CD4-positive, alpha-beta T cell treated with Interleukin-4 for 4 hours (primary cell): ENCODE measurements at places on chromosomes 3 and 15.

- DNase-seq = no peak
Observed at GRCh38 chr3:129034642-129035041, 25.9 kb upstream of the GP9 start.

DNA sequence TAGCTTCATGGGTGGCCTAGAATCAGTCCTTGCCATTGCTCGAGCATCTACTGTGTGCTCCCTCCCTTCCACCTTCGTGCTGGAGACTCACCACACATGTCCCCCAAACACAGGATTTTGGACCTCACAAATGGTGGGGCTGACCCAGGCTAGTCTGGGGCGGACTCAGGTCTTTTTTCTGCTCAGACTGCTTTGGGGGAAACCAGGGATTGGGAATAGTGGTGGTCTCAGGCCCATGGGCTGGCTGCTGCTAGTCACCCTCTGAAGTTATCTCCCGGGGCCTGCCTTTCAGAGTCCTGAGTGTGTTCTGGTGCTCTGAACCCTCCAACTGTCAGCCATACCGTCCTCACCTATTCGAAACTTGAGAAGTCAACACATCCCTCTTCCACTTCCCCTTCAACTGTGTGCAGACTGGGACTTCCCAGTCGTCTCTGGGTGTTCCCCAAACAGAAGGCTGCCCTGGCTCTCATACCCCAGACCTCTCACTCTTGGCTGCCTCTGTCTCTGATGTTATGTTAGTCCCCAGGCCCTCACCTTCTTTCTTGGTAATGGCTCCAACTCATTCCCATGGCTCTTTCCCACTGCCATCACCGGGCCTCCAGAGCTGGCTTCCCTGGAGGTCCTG is 46.0 kb downstream of the PPCDC start:
- DNase-seq = peak; percentile 22

DNA sequence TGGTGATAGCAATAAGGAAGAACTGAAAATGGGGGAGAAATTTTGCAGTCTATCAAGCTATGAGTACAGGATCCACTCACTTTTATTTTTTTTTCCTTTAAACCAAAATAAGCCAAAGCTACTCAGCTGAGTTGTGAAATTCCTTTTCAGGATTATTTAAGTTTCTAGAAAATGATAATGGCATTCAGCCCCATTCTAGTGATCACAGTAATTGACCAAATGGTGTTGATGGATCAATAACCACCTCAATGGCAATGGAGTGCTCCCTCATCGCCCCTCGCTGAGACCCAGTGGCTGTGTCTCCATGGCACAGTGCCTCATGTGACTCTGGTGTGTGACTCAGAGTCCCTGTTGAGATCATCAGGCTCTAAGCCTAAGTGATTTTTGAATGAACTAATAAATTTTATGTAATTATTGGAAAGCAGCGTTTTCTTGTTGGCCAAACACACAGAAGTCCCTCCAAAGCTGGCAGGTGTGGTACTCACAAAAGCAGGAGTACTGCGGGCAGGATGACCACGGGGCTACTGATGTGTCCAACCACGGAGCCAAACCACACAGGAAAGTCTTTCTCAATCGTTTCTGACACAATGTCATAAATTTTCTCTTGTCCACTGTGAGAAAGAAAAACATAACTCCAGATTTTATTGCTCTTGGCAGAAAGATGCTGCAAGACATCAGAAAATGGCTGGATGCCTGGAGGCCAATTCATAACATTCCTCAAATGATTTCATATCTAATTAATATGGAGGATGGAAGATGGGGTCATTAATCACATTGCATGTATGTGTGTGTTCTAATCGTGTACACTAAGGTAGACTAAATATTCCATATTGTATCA is 14.4 kb upstream of the STARD5 start:
- DNase-seq = no peak

DNA sequence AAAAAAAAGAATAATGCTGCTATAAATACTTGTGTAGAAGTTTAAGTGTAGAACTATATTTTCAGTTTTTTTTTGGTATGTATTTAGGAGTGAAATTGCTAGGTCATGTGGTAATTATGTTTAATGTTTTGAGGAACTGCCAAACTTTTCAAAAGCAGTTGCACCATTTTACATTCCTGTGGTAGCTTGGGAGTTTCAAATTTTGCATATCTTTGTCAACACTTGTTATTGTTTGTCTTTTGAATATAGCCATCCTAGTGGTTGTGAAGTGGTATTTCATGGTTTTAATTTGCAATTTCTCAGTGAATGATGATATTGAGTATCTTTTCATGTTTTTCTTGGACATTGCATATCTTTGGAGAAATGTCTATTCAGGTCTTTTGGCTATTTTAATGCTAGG is 30.4 kb downstream of the SKIL start:
- DNase-seq = no peak
